Dorsolateral prefrontal cortex (tissue), 122 donors: ENCODE measurements at places on chromosomes 6 and 20.

GRCh38 chr6:117404548-117404947 is 21.2 kb downstream of the ROS1 start:
- DNase-seq, result no peak

GRCh38 chr20:440148-440547 is 22.2 kb downstream of the TBC1D20 start:
- DNase-seq, result no peak

GRCh38 chr6:72551470-72551869 is 70.4 kb upstream of the KCNQ5 start:
- DNase-seq, result no peak

- no peak for DNase-seq
These were observed 88.8 kb downstream of the TAF4 start for GRCh38 chr20:61976644-61977418.

- DNase-seq, result no peak
These were observed 66.2 kb upstream of the MTHFD1L start for GRCh38 chr6:150799276-150799805.

DNA sequence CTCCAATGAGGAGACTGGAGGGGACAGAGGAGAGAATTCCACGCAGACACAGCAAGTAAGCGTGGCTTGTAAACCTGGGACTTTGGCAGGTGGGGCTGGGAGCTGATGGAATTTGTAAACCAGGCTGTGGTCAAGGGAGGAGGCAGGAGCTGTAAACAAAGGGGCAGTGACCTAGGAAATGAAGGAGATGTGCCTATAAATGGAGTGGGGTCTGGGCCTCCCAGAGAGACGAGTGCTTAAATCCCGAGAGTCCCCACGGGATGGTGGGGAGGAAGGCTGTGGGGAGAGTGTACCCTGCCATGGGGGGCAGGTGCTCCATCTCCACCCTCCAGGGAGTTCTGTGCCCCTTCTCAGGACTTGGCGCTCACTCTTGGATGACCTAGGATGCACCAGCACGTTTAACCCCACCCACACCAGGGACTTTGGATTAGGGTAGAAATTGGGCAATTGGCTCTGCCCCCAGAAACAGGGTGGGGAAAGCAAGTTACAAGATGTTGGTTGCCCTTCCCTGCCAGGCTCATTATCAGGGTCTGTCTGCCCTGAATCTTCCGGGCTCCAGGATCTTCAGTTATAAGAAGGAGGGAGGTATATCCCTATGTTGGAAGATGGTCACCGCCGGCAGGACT is 4.0 kb upstream of the DHX16 start:
- DNase-seq, result no peak

- DNase-seq, result no peak
These were observed 321.6 kb downstream of the ZFAND3 start for GRCh38 chr6:38141085-38141484.

DNA sequence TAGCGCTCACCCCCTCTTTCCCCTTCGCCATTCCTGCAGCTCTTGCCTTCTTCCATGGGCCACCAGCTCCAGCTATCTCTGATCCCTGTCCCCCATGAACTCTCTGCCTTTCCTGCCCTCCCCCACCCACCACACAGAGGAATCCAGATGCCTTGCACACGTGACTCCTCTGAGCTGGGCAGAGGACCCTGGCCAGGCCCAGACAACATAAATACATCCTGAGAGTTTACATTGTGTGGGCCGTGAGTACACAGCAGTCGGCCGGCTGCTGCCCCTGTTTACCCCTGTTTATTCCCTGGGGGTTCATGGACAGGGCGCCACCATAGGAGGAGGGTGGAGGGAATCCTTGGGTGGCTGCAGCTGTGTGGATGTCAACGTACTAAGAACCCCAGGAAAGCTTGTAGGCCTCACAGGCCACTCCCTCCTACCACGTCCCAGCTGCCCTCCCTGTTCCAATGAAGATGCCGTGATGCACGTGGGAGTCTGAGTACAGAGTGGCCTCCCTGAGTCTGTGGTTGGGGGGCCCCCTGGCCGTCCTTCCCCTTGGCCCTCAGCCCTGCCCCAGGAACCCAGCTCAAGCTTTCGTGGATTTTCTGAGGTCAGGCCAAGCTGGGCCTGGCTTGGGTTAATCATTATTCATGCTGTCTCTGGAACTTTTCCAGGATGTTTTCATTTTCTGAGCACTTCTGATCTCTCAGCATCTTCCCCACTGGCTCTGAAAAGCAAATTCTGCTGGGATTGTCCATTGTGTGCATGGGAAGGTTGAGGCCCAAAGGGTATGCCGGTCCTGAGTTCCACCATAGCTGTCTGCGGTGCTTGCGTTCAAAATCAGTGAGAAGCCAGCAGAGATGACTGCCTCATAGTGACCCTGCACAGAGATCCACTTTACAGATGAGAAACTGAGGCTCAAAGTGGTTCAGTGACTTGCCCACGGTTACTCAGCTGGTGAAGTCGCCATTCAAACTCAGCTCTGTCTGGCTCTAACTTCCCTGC is 136.3 kb downstream of the MRPL14 start:
- DNase-seq, result no peak

DNA sequence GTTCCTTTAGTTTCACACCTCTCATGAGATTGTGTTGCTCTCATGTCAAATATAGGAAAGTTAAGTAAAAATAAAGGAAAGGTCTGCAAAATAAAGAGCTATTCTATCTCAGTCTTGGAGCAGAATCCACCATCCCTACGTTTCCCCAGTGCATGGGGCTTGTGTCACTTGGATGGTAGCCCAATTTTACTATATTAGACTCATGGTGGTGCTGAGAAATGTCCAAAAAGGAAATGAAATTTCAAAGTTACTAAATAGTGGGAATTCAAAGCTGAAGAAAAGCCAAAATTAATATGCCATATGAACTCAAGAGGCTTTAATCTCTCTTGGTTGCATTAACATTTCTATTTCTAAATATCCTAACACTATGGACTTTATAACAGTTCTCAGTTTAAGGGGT is 1283.3 kb upstream of the GJE1 start:
- no peak for DNase-seq

GRCh38 chr20:25037288-25038102 is 20.4 kb downstream of the ACSS1 start:
- no peak for DNase-seq

DNA sequence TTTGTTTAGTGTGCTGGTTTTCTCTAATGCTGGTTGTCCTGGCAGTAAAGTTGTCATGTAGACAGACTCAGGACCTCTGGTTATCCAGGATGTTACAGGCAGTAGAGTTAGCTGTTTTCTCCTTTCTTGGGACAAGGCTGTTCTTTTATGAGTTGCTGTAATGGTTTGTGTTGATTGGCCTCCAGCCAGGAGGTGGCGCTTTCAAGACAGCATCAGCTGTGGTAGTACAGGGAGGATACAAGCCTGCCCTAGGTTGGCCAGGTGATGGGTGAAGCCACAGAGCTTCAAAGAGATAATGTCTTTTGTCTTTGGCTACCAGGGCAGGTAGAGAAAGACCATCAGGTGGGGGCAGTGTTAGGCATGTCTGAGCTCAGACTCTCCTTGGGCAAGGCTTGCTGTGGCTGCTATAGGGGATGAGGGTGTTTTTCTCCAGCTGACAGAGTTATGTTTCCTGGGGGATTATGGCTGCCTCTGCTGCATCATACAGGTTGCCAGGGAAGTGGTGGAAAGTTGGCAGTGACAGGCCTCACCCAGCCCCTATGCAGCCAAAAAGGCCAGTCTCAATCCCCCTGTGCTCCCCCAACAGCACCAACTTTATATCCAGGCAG is 127.2 kb upstream of the TAB2 start:
- DNase-seq, result no peak

DNA sequence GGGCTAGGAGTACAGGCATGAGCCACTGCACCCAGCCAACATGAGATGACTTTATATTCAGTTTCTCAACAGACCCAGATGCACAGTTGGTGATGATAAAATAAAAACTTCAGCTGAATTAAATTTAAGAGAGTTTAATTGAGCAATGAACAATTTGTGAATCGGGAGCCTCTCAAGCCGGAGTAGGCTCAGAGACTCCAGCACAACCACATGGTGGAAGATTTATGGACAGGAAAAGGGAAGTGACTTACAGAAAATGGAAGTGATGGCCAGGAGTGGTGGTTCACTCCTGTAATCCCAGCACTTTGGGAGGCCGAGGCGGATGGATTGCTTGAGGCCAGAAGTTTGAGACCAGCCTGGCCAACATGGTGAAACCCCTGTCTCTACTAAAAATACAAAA is 10.4 kb upstream of the BCAS4 start:
- DNase-seq, result no peak

GRCh38 chr20:62776692-62777527 is 19.4 kb upstream of the MRGBP start:
- DNase-seq, result no peak

GRCh38 chr20:57261457-57262251 is 4.8 kb downstream of the BMP7 start:
- DNase-seq, result no peak

DNA sequence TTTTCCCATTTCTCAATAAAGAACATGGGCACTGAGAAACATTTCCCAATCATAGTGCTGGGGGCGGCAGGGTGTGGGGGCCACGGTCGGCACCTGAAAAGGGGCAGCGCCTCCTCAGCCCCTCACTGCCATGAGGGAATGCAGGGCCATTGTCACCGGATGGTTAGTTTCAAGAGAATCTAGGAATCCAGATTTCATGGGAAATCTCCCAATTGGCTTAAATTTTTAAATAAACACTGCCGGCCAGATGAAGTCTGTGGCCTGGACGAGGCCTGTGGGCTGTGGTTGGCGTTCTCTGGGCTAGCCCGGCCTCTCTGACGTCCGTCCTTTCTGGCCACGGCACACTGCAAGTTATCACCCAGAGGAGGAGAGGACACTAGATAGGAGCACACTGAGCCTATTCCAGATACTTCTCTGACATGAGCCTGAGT is 25.6 kb downstream of the MANBAL start:
- no peak for DNase-seq
